Right ventricle myocardium inferior (tissue), 1 donor: ENCODE measurements at places on chromosomes 6 and 20. TPM values are rescaled to one million over a fixed set of nuclear protein-coding genes. Genes with fewer than 3 reads are reported as not detected.

Gene FOXF2
- total RNA-seq, result 0.24 TPM

GRCh38 chr6:47479140-47479508 lies 1.5 kb downstream of the CD2AP start:
- DNase-seq, result no peak

DNA sequence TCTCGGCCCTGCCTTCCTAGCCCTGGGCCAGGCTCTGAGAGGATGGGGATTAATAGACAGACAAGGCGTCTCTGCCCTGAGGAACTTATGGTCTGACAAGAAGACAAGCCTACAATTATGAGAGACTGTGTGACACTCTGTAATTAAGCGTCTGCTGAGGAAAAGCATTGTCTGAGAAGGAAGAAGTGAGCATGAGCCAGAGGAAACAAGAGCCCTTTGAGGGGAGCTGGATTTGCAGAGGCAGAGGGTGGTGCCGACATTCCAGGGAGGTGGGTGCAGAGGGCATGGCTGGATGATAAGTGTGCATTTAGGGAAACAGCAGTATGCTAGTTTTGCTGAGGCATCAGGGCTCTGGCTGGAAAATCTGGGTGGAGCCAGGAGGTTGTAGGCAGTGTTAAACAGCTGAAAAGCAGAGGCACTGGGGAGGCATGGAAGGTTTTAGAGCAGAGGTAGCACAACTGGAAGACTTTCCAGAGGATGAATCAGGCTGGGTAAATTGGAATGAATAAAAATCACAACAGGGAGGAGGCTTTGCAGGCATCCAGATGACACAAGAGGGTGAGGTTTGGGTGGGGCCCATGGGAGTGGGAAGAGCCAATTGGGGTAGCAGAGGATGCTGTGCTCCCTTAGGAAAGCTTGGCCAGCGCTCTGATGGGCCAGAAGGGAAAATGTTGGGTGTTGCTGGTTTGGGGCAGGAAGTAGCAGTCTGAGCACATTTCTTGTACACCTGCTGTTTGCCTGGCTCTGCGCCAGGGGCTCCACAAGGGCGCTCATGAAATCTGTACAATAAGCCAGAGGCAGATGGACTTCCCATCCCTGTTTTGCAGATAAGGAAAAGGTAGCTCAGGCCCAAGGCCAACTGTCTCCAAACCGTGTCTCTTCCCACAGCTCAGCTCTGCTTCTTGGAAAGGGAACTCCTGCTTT lies 74.0 kb upstream of the MYL9 start:
- peak; percentile 80 for DNase-seq

DNA sequence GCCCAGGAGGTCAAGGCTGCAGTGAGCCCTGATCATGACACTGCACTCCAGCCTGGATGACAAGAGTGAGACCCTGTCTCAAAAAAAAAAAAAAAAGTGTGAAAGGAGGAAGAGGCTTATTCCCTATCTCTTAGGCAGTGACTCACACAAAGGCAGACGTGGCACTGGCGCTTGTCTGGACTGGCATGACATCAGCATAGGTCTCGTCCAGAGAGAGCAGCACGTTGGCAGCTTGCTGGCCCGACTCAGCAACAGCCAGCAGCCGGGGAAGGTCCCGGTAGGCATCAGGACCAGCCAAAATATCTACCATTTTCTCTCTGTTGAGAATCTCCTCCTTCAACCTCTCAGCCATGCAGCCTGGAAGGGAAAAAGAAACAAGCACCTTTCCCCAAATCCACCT lies 14.1 kb downstream of the CDK5RAP1 start:
- peak; percentile 73 for DNase-seq

DNA sequence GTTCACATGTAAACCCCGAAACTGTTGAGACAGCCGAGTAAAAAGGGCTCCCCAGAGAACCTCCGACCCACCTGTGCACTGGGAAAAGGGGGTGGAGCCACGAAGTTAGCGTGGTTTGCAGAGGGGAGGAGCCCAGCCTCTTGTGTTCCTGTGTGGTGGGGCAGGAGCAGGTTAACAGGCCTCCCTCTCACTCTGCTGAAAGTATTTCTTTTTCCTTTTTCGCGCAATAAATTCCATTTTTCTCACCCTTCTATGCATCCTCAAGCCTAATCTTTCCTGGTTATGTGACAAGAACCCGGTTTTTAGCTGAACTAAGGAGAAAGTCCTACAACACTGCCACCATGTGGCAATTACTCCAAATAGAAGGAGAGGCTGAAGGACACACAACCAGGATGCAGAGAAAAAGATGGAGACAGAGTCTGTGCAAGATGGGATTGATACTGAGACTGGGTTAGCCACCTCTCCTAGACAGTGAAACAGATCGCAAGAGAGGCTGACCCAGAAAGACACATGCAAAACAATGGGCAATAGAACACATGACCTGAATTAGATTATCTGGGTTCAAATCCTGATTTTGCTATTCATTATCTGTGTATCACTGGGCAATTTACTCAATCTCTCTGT lies 168.7 kb upstream of the PRSS16 start:
- DNase-seq, result no peak

DNA sequence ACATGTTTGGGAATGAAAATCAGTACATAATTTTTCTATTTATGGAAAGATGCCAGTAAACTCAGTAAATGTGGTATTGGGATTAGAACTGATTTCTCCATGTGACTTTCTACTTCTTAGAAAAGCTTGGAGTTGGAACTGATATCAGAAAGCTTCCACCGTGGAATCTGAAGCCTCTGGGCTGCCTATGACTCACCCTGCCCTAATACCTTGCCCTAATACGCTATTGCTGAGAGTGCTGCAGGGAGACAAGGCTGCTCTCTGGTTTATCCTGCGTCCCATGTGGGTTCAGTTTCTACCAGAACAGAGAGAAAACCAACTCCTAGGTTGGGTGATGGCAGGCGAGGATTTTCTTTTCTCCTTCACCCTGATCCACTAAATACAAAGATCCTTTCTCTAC lies 3.3 kb upstream of the STMND1 start:
- no peak for DNase-seq

GRCh38 chr6:75735491-75736186 lies 13.4 kb upstream of the MYO6 start:
- no peak for DNase-seq

Gene RAD21L1
- not detected for total RNA-seq

DNA sequence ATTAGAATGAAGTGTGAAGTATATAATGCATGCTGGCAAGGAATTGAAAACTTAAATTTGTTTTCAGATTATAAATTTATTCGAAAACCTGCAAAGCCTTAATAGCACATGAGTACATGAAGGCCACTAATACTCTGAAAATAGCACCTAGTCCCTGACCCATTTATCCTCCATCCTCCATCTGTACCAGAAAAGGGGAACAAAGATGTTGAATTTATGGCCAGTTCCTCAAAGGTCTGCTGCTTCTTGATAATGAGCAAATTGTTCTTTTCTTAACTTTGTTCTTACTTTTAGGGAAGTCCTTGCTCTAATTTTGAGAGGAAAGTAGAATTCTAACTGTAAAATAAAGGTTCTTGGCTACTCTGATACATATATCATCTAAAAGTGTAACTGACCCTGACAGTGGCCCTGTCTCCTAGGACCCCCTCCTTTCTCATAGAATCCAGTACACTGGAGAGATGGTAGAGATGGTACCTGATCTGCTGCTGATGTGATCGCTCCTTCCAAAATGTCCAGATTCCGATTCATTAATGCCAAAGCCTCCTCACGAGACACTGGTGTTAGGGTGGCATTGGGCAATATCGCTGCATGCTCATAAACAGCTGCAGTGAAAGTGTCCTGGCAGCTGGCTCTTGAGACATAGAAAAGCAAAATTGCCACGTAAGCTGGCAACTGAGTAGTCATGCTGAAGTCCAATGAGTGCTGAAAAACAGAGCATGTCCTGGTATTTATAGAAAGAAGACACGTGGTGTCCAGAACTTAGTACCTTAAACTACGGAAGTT lies at the start of gene VNN1:
VNN1 (minus strand) TSS at position 704 of the 783 bp plus-strand sequence; CDS start at position 684, 20 bp downstream.
- no peak for DNase-seq

DNA sequence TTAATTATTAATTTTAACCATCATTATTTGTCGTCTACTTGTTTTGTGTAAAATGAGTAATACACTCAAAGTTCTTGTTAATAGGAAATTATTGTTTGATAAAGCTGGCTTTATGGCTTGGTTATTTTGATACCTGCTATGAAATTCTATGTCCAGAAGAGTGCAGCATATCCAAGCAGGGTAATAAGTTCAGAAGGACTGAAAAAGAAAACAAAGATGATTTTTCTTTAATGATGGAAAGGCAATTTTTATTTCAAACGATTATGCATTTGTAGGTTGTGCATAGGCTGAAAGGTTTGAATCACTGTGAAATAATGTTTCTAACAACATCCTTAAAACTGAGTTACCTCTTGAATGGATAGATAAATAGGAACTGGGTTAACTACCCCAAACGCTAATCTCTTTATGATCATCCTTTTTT lies 1.4 kb upstream of the MAN1A1 start:
- DNase-seq, result no peak

- no peak for DNase-seq
Observed at GRCh38 chr6:49565855-49566254, 15.4 kb downstream of the C6orf141 start.

DNA sequence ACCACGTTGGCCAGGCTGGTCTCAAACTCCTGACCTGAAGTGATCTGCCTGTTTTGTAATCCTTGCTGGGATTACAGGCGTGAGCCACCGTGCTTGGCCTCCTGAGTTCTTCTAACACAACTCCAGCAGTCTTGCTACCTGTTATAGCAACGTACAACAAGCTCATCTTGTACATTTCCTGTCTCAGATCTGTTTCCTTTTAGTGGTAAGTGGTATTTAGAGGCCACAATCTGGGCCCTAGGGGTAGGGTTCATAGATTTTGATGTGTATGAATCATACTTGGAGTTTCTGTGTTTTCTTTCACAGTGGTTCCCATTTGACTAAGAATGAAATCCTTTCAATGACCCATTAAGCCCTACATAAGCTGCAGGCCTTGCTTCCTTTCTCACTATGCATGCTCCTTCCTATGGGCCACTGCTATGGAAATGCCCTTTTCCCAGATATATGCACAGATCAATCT lies 27.1 kb upstream of the SYNCRIP start:
- no peak for DNase-seq

DNA sequence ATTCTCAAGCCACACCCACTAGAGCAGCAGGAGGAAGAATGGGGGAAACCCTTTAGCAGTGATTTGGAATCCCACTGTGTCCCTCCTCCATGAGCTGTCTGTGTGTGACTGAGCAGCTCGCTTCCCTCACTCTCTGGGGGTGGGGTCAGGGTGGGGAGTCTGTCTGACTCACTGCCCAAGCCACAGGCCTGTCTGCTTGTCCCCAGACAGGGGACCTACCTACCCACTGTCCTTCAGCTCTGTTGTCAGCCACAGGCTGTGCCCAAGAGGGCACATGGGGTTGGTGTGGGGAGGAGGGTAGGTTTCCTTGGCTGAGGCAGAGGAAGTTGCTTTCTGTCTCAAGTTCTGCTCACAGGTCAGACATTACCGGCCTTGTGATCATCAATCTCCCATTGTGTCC lies 127.0 kb downstream of the MAFB start:
- no peak for DNase-seq

DNA sequence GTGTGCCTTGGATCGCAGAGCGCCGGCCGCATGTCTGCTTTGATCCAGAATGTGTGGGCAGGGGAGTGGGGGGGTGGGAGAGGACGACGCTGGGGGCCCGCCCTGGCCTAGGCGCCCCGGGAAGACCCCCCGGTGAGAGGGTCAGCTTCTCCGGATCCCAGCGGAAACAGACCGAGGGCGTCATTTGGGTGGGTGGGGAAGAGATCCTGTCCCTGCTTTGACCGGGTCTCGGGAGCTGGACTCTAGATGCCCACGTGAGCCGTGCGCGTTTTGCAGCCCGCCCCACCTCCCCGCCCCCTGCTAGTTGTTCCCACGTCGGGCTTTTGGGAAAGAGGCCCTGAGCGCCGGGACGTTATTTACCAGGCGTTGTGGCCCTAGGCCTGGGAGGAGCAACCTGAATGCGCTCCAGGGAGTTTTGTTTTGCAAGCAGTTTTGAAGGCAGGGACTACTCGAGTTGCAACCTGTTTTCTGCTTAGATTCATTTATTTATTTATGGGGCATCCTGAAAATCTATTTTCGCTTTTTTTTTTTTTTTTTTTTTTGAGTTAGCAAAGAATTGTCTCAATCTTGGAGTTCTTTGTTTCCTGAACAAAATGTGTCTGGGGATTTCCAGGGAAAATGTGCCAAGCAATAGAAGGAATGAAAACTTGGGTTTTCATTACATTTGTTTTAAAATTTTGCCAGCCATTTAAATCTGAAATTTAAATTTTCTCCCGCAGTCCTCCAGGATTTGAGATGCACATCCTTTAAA lies 1.6 kb downstream of the DSP start:
- DNase-seq, result peak; percentile 73

Gene PM20D2
- 13.3 TPM for total RNA-seq

DNA sequence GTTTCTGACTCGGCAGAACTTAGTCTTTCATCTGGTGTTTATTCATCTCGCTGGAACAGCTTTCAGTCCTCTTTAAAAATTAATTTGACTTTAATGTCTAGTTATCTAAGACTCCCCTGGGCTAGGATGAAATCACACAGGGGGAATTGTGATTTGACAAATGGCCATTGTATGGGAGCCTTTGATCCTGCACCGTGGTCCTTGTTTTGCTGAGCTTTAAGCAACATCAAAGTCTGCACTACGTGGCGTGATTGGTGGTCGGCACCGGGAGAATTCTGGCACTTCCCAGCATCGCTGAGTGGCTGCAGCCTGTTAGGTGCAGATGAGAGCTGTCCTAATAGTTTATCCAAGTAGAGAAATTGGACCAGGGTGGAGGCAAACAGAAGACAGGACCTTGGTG lies 146.9 kb downstream of the TBC1D7 start:
- no peak for DNase-seq

Gene SRMS
- not detected for total RNA-seq

Gene SOX4
- 7.8 TPM for total RNA-seq

GRCh38 chr20:23023621-23024177 lies 11.4 kb upstream of the SSTR4 start:
- no peak for DNase-seq

Gene XKR7
- total RNA-seq, result not detected
